WTC11 (cell line): ENCODE measurements at places on chromosomes 6 and 20.

- no peak for DNase-seq
These were observed 28.3 kb upstream of the PREP start for GRCh38 chr6:105431226-105431625.

DNA sequence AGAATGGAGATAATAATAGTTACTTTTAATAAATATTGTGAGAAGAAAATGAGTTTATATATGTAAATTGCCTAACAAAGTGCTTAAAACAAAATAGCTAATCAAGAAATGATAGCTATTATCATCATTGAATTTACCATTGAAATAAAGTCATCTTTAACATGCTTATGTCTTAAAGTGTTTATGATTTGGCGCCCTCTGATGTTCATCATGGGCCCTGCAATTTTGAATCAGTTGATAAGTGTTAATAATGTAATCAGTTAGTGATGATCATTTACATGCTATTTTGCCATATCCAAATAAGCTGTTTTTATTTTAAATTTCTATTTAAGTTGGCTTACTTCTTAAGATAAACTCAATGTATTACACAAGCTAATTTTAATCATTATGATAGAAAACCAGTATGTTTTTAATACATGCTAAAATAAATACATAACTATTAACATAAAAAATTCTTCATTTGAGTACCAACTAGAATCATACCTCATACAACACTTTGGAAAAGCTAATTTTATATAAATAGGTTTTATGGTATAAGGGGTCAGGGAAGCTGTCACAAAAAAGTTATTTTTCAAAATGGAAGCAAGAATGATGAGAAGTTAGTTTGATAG lies 39.2 kb upstream of the TPD52L1 start:
- peak; percentile 42 for DNase-seq

- no peak for DNase-seq
These were observed 78.7 kb upstream of the SAMD5 start for GRCh38 chr6:147429794-147430193.

- no peak for DNase-seq
These were observed 26.8 kb downstream of the CBLN4 start for GRCh38 chr20:55978550-55978949.

GRCh38 chr20:46009816-46010215 lies 1.1 kb downstream of the MMP9 start:
- no peak for DNase-seq

DNA sequence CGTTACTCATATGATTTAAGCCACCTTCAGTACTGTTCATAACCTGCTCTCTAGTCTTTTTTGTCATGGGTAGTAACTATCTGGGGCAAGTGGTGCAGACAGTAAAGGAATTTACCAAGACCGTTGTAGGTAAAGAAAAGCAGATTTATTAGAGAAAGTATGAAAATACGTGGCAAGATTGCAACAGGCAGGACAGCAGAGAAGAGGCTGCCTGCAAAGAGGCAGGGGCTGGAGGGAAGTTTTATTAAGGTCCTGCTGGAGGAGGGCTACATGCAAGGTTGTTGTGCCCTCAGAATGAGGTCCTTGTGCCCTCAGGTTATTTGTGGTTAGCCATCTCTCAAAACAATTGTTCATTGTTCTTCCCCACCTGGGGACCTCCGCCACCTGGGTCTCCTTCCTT lies 444.3 kb downstream of the BCKDHB start:
- DNase-seq: no peak
